Naive thymus-derived CD8-positive, alpha-beta T cell (primary cell): ENCODE measurements at places on chromosomes 4 and X.

DNA sequence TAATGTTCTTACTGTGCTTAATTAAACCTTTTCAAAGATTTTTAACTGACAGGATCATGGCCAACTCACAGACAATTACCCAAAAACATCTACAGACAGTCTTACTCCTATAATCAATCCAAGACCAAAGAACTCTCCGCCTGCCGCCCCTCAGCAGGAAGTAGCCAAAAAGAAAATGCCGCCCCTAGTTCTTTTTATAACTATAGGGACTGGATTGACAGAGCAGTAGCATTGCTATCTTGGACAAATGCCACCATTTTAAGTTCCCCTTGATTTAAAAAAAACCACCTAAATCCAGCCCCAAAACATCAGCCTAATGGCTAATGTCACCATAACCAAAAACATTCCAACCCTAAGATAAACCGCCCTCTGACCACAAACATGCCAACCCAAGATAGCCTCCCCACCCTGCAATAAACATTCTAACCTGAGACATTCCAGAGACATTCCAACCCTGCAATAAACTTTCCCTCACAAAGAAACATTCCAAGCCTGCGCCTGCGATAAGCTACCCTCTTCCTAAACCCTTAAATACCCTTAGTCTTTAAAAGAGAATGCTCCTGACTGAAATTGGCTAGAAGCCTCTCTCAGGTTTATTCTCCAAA lies 77.0 kb downstream of the COQ2 start:
- no peak for DNase-seq

- no peak for DNase-seq
Observed at GRCh38 chr4:113998531-113998930, 19.1 kb upstream of the ARSJ start.

GRCh38 chr4:47074816-47075215 lies 43.4 kb downstream of the GABRB1 start:
- DNase-seq: no peak

DNA sequence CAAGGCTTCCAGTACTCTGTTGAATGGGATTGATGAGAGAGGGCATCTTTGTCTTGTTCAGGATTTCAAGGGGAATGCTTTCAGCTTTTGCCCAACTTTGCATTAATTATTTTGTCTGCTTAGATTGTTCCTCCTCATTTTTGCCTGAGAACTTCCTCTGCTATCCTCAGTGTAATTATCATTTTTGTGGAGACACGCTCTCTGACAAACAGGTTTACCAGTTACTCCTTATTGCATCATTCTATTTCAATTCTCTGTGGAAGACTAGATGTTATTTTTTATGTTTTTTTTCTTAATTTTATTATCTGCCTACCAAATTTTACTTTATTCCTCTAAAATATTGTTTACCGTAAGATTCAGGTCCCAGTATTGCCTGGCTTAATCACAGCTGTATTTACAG lies 349.2 kb downstream of the ADGRL3 start:
- DNase-seq: no peak

GRCh38 chr4:153922148-153922547 lies 133.3 kb upstream of the SFRP2 start:
- no peak for DNase-seq

DNA sequence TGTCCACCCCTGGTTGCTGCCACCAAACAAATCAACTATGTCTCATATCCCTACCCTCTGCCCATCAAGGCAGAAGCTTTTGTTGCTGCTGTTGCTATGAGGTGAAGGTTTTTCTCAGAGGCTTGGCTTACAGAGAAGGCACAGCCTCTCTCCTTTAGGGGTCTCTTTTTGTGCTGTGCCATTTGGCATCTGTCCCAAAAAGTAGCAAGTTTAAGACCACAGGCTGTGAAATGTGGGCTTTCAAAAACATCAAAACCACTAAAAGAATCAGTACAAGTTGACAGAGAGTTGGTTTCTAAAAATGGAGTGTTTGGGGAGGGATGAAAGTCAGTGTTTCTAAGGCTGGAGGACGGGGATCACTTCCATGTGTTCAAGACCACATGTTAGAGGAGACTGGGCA lies 634.9 kb downstream of the BCOR start:
- no peak for DNase-seq

DNA sequence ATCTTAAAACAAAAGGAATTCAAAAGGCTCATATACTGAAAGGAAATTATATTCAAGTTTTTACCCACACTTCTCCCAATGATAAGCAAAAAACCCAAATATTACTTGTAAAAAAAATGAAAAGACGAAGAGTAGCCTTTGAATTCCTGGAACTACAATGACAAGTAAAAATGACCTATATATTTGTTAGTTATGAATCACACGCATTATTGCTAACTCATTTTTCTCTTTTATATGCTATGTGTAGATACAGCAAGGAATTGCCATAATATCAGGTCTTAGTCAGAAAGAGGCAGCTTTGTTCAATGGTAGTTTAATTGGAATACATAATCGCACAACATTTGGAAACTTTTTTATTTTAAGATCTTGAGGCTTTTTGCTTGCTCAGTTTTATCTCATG lies 22.7 kb upstream of the ASB5 start:
- no peak for DNase-seq

DNA sequence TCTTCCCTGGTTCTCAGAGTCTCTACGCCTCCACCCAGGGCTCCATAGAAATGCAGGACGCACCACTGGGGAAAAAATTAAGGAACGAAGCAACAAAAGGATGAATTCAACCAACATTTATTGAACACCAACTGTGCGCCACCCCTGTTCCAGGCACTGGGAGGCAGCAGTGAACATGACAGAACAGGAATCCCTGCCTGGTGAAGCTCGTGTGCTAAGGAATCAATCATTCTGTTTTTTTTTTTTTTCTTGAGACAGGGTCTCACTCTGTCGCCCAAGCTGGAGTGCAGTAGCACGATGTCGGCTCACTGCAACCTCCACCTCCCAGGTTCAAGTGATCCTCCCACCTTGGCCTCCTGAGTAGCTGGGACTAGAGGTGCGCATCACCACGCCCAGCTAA lies 1.9 kb upstream of the FTSJ1 start:
- no peak for DNase-seq

DNA sequence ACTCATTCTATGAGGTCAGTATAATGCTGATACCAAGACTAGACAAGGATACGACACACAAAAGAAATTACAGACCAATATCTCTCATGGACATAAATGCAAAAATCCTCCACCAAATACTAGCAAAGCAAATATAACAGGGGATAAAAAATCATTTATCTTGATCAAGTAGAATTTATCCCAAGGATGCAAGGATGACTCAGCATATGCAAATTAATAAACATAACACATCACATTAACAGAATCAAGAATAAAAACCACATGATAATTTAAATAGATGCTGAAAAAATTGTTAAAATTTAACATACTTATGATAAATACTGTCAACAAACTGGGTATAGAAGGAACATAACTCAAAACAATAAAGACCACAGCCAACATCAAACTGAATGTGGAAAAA lies 69.4 kb upstream of the GABRA2 start:
- no peak for DNase-seq

DNA sequence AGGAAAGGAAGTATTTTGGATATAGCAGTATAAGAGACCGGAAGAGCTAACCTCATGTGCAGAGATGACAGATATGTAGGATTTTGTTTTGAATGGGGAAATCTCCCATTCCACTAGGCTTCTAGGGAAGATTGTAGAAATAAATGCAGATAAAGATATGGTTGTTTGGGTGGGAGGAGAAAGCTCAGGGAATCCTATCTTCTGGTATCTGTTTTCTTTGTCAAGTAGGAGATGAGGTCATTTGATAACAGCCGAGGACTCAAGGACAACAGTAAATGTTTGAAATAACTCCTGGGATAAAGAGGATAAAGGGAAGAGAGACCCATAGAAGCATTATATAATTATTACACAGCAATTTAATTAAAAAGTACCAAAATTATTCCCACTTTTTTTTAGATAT lies 24.7 kb upstream of the ZMAT1 start:
- DNase-seq: no peak

DNA sequence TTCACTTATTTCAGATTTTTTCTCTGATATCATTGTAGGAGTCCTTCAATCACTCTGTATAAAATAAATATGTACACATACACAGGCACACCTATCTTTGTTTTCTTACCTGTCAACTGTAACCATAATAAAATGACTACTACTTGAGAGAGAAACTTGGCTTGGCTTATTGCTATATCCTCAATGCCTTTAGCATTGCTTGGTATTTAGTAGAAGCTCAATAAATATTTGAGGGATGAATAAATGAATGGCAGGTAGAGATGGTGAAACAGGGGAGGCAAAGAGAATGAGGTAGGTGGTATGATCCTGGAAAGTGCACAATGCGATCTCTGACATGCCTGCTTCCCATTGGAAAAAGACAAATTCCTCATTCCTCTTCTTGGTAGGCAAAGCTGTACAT lies 21.8 kb upstream of the CXCL6 start:
- no peak for DNase-seq

- no peak for DNase-seq
Observed at GRCh38 chrX:120549483-120550452, 11.0 kb downstream of the CUL4B start.

- DNase-seq: no peak
Observed at GRCh38 chr4:94403751-94404150, 48.0 kb upstream of the PDLIM5 start.

GRCh38 chrX:139126493-139126892 lies 404.0 kb upstream of the F9 start:
- DNase-seq: no peak

DNA sequence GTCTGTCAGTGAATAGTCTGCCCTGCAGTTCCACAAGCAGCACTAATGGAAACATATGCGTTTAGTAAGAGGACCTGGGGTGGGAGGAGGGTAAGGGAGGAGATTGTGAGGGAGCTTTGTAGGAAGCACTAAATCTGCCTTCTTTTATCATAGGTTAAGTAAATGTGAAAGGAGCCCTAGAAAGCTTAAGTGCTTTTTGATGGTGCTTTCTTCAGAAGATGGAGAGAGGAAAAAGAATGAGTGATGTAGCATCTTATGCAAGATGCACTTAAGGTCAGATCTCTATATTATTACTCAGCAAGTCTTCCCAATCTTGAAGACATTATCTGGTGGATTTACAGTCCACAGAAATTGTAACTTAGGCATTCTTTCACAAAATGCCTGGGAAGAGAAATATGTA lies 322.7 kb downstream of the PDHA2 start:
- no peak for DNase-seq

GRCh38 chr4:142886566-142886965 lies 40.5 kb upstream of the INPP4B start:
- no peak for DNase-seq

DNA sequence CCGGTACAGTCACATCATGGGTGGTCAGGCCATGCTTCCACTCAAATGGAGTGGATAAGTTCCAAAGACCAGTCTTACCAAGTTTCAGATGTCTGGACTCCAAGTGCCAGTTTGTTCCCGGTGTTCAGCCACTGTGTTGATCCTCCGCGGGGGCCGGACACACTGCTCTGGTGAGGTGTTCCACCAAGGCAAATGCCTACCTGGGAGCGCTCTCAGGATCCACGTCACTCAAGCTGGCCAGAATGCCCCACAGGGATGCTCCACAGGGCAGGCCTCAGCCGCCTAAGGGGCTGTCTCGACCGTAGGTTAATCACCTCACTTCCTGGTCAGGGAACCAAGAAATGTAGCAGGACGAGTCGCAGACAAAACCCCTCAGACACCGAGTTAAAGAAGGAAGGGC lies 258.0 kb upstream of the GRID2 start:
- DNase-seq: no peak

GRCh38 chr4:182884040-182884439 lies 33.1 kb downstream of the DCTD start:
- no peak for DNase-seq

- no peak for DNase-seq
Observed at GRCh38 chr4:1759170-1759817, 33.8 kb upstream of the FGFR3 start.

DNA sequence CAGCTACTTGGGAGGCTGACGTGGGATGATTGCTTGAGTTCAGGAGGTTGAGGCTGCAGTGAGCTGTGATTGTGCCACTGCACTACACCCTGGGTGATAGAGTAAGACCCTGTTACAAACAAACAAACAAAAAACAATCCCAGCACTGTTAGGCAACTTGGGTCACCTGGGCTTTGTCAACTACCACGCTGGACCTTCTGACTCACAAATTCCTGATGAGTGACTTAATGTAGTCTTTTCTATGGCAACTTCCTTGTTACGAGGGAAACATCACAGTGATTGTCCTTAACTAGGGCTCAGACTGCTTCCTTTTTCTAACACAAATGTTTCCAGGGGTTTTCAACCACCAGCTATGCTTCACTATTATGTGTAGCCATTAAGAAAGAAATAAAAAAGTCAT lies 128.8 kb upstream of the GPC4 start:
- no peak for DNase-seq

- DNase-seq: no peak
Observed at GRCh38 chr4:116099596-116099995, 985.8 kb downstream of the TRAM1L1 start.

DNA sequence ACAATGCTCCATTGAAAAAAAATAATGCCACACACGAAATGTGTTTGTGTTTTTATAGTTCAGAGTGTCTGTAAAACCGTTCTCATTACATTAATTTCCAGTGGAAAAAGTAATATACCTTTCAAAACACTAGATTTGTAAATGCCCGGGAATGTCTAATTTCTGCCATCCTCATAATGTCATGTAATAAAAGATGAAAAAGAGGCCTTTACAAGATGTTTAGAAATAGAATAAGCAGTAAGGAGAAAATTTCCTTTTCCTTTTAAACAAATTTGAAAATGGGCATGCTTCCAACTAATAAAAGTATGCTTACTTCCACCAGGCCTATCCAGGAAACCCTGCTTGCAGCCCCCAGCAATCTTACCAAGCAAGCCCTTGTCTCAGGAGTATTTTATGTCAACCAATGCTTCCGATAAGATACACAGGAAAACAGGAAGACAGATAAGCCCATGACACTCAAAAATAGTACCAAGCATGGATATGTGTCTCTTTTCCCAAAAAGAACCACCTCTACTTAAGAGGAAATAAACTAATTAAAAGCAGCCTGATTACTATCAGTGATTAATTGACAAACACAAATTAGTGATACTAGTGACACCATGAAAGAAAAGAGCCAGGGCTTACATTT lies 894.7 kb upstream of the INTU start:
- DNase-seq: no peak

DNA sequence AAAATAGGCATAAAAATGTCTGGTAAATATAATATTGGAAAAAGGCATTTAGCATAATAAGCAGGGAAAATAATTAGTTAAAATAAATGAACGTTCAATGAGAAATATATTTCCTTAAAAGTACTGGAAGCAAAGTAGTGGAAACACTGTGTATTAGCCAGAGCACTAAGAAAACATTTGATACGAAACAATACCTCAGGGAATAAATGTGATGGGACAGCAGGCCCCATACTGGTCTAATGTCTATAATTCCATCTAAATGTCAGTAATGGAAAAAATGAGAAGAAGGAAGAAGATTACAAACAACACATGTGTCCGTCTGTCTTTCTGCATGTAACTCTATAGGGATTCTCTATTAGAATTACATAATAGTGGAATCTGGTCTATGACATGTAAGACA lies 79.0 kb downstream of the PDE5A start:
- no peak for DNase-seq

- no peak for DNase-seq
Observed at GRCh38 chrX:150574559-150575418, 6.4 kb downstream of the MTM1 start.

- DNase-seq: no peak
Observed at GRCh38 chr4:84957514-84958420, 8.7 kb downstream of the WDFY3 start.
